ENCODE measurements at places on chromosomes 6 and 20.

DNA sequence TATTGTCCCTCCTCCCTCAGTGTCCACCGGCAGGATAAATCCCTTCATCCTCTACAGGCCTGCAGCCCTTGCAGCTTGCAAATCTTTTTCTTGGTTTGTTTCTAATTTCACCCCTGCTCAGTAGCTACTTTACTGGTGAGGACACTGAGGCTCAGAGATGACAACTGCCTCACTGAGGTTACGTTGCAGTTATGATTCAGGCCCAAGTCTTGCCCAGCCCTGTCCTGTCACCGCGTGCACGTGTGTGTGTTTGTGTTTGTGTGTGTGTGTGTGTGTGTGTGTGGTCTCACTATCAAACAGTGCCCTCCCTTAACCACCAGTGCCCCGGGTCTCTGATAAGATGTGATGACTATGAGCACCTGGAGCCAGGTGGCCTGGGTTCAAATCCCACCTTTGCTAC lies 21.1 kb downstream of the FAM110A start:
- DNase-seq = no peak

DNA sequence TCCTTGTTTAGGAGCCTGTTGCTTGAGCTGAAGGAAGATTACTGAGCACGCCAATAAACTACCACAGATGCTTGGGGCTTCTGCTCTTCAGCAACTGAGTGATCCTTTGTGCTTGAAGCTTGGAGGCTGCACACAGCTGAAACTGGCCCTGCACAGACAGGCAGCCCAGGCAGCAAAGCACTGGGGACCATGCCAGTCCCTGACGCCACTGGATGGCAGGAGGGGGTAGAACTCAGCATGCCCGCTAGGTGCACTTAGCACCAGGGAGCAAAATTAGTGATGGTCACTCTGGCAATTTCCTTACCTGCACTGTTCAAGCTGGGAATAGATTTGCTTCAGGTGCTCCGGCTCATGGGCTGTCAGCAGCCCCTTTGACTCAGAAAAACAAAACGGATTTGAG lies 91.5 kb downstream of the FAM50B start:
- DNase-seq = no peak

GRCh38 chr6:11460001-11460668 lies 77.4 kb upstream of the TMEM170B start:
- DNase-seq = no peak

DNA sequence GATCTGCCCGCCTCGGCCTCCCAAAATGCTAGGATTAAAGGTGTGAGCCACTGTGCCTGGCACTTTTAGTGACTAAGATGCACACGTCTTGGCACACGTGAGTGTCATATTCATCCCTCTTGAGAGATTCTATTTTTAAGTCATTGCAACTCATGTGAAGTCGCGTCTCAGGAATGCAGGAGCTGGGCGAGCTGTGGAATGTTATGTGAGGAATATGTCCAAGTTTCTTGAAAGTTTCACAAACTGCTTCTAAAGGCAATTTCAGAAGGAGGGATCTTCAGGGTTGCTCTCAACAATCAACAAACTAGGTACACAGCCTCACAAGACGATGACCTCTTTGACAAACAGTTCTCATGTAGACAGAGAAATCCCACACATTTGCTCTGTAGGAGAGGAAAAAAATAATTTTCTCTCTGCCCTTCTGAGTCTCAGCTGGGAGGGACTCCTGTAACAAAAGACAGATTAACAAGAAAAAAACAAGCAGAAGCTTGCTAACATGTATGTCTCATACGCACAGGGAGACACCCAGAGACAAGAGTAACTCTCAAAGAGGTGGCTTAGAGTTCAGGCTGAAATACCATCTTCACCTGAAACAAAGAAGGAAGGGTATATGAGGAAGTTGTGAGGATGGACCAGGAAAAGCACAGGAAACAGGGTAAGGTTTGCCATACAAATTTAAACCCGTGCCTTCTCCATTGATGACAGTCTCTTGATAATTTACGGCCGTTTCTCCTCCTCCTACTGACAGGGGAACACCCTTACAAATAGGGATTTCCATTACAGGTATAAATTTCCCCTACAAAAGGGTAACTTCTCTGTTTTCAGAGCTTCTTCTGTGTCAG lies 45.3 kb upstream of the FAM50B start:
- no peak for DNase-seq

GRCh38 chr6:26501482-26501986 lies 1.4 kb downstream of the BTN1A1 start:
- DNase-seq = peak; percentile 27
